ENCODE measurements at places on chromosomes 11 and 22.

DNA sequence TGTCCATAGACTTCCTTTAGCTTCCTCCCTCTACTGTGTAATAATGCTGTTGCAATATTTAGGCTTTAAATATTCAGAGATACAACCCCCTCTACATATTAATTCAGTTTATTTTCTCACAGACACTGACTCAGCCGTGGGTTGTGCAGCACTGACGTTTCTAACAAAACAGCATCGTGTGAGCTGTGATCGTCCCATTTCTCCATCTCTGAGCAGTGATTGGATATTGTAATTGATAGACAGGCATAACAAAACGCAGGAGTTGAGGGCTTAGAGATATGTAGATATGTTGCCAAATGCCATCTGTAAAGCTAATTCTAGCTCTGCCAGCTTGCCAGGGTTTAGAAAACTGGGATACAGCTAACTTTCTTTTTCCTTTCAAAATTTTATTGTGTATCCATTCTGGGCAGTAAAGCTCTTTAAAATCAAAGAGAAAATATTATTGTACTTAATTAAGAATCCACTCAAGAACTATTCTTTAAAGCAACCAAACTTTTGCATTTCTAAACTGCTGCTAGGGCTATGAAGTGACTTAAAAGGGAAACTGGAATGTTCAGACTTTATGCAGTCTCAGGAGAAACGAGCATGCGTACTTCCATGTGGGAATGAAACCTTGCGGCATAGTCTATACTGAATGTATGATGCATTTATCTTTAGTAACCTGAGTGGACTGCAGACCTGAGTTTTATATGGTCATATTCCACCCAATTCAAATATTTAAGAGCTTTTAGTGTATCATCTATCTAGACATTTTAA is 22.7 kb downstream of the BTBD10 start:
- no peak for DNase-seq

DNA sequence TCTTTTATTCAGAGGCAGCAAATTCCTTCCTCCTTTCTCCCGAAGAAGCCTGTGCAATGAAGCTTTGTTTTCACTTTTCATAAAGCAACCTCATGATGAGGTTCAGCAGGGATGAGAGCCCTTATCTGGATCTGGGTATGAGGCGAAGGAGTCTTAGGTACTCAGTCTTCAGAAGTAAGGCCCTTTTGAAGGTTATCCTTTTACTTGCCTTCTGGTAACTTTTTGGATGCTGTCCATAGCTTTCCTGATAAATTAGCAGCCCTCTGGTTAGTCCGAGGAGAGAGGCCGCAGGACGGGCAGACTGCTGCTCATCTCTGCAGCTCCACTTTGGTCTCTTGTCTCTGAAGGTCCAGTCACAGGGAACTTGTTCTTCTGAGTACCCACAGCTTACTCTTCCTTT is 1.1 kb downstream of the TRIM22 start:
- no peak for DNase-seq

DNA sequence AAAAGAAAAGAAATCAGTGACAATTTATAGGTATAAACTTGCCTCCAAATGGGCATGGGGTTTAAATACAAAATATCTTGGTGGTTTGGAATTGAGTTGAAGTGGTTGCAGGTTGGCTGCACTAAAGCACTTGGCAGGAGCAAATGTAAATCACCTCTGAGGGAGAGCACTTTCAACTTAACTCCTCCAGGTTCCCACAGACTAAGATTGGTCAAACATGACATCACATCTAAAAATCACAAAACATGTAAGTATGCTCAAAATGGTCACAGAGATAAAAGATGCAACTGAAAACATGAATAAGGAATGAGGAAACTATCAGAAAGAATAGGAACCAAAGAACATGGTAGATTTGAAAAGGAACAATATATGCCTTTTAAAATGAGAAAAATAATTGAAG is 12.3 kb upstream of the SHANK3 start:
- no peak for DNase-seq

DNA sequence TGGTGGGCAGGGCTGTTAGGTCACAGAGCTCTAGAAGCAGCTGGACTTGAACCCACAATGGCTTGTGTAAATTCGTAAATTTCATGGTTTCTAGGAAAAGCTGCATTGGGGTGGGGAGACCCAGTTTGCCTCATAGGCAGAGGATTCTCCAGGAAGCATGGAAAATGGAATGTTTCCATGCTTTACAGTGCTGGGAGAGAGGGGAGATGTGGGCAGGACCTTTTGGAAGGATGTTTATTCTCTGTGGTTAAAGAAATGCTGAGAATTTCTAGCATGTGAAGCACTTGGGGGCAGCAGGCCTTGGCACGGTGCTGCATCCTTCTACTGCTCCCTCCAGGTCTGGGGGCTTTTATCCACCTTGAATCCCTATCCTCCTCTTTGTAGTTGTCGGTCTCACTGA is 46.3 kb downstream of the TRAF6 start:
- DNase-seq, result no peak

DNA sequence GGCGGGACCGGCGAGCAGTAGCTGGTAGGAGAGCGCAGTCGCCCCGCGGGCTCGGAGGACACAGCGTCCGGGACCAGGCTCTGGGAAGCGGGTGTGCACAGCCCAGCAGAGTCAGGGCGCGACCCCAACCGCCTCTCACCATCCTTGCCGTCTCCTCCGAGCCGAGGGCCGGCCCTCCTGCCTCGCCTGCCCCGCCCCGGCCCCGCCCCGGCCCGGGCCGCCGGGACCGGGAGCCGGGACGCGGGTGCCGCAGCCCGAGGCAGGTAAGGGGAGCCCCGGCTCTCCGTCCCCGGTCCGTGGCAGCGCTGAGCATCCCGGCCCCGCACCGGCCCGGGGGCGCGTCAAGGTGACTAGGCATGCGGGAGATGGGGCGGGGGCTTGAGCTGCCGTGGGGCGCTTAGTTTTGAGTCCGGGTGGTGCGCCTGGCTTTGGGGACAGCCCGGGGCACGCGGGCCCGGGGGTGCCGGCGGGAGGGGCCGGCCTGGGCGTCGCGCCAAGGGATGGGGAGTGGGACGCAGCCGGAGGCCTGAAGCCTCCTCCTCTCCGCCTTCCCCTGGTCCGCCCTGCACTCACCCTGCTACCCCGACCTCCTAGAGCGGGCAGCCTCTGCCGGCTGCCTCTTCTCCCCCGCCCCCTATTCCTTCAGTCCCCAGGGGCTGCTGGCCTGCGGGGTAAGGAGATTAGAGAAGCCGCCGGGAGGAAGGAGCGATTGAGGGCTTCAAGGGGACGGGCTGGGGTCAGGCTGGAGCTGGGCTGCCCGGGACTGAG is at the start of gene ABCG4:
TSS of gene ABCG4 (plus strand) at position 35 of the 768 bp plus-strand sequence. CDS start 914 bp downstream, outside the sequence.
- peak; percentile 31 for DNase-seq

GRCh38 chr11:78100261-78100660 is 20.6 kb upstream of the NDUFC2 start:
- DNase-seq, result no peak

- no peak for DNase-seq
Measured at GRCh38 chr11:123474994-123475393, 44.9 kb downstream of the GRAMD1B start.

DNA sequence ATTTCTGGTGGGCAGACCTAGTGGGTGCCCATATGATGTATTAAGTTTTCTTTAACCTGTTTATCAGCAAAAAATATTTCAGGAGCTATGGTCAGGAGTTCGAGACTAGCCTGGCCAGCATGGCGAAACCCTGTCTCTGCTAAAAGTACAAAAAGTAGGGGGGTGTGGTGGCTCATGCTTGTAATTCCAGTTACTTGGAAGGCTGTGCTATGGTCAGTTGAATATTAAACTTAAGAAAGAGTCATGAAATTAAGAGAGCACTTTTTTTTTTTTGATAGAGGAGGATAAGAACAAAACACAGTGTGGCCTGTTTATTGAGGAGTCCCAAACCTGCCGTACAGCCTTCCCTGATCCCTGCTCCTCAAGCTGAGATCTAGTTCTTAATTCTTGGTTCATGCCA is 29.8 kb downstream of the OR6Q1 start:
- no peak for DNase-seq

GRCh38 chr11:16326679-16327297 is 29.6 kb downstream of the SOX6 start:
- DNase-seq, result no peak

- DNase-seq, result no peak
Measured at GRCh38 chr22:31144223-31144622, 3.9 kb upstream of the PLA2G3 start.

DNA sequence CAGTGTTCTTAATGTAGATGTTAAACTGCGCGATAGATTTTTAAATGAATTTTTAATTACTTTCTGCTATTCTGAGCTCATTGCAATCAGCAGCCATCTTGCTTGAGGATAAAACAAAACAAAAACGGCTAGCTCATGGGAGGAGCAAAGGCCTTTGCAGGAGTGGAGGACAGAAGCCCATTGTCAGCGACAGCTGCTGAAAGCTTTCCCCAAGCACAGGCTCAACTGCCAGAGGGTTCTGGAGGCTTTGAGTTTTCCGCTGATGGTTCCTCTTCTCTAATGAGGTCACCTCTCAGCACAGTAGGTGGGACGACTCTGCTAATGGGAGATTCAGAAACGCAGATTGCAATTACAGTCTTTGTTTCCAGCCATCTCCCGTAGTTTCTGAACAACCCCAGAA is 167.1 kb upstream of the TTC12 start:
- peak; percentile 20 for DNase-seq

GRCh38 chr11:1310772-1311468 is 1.5 kb upstream of the TOLLIP start:
- DNase-seq, result no peak

DNA sequence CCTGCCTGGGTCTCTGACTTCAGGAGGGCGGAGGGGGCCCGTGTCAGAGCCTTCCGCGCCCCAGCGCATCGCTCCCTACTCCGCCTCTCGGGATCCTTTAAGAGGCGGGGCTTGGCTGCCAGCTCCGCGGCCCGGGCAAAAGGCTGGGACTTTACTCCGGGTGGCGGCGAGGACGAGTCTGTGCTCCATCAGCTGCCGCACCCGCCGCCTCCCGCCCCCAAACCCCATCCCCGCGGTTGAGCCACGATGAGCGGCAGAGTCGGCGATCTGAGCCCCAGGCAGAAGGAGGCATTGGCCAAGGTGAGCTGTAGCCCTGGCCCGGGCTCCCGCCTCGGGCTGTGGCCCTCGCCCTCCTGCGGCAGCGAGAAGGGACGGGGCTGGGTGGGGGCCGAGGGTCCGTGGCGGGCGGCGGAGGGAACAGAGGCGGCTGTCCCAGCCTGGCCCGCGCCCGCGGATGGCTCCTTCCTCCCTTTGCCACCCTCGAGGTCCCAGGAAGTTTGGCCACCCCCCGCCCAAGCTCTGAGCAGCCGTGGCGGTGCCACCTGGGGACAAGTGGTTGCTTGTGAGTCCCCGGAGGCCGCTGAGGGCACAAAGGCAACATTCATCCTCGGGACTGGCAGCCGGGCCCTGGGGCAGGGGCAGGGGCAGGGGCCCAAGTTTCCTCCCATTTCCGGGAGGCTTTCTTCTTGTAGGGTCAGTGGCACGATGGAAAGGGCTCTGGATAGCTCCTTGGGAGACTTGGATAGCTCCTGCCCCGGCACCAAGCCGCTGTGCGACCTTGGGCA is at the start of gene SEC14L2:
TSS of gene SEC14L2 (plus strand) at position 148 of the 785 bp plus-strand sequence. CDS start at position 247, 99 bp downstream.
- peak; percentile 45 for DNase-seq

- DNase-seq, result no peak
Measured at GRCh38 chr11:106990331-106990730, 27.9 kb downstream of the GUCY1A2 start.

GRCh38 chr11:29937526-29937925 is 79.3 kb downstream of the KCNA4 start:
- no peak for DNase-seq

DNA sequence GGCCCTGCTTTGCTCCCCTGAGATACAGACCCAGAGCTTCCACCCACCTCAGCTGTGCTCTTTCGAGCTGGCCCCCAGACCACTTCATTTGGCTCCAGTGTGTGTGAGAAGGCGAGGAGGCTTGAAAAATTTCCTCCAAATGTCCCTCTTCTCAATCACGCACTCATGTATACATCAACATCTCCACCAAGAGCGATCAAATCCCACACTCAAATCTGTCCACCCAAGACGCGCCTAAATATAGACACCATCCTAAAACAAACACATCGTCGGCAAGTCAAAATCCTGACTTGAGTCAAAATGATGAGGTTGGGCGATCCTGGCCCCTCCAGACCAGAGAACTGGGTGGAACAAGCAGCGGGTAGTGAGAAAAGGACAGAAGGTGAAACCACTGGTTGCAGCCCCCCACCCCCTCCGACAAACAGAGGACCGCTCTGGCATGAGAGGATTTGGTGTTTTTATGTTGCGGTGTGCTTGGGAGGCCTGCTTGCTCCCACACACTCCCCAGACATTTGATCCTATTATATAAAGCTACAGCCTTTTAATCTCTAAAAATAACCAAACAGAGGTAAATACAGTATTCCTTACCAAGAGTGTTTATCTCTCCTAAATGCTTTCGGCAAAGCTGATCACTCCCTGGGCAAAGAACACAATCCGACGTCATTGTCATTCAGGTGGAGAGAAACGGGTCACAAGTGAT is 10.2 kb downstream of the MN1 start:
- no peak for DNase-seq

- DNase-seq, result no peak
Measured at GRCh38 chr11:112082729-112083128, 3.8 kb downstream of the TIMM8B start.

DNA sequence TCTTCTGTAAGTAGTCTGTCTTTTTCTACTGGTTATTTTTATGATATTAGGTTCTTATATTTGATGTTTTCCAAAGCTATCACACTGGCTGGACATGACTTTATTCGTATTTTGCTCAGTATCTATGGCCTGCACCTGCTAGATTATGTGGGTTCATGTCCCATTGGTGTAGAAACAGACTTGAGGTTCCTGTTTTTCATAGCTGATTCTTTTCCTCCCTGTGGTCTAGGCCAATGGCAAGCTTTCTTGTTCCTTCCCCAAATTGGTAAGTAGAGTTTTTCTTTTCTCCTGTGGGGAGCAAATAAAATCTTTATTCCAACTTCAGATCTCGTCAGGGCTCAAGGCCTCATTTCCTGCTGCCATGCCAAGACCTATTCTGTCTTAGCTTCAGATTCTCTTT is 30.2 kb upstream of the SWAP70 start:
- no peak for DNase-seq

GRCh38 chr22:28025333-28025732 is 106.3 kb upstream of the PITPNB start:
- DNase-seq, result no peak

DNA sequence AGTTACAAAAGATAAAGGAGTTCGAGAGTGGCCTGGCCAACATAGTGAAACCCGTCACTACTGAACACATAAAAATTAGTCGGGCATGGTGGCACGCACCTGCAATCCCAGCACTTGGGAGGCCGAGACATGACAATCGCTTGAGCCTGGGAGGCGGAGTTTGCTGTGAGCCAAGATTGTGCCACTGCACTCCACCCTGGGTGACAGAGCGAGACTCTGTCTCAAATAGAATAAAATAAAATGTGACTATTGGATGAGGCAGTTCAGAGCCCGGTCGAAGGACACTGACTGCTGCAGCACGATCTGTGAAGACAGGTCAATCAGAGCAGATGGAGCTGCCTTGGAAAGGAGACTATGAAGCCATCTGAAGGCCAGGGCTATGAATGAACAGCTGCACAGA is 37.7 kb upstream of the ANO1 start:
- DNase-seq, result no peak

GRCh38 chr11:94938095-94939055 is 35.0 kb downstream of the CWC15 start:
- DNase-seq, result no peak
